ENCODE measurements at places on chromosomes 4 and X.

DNA sequence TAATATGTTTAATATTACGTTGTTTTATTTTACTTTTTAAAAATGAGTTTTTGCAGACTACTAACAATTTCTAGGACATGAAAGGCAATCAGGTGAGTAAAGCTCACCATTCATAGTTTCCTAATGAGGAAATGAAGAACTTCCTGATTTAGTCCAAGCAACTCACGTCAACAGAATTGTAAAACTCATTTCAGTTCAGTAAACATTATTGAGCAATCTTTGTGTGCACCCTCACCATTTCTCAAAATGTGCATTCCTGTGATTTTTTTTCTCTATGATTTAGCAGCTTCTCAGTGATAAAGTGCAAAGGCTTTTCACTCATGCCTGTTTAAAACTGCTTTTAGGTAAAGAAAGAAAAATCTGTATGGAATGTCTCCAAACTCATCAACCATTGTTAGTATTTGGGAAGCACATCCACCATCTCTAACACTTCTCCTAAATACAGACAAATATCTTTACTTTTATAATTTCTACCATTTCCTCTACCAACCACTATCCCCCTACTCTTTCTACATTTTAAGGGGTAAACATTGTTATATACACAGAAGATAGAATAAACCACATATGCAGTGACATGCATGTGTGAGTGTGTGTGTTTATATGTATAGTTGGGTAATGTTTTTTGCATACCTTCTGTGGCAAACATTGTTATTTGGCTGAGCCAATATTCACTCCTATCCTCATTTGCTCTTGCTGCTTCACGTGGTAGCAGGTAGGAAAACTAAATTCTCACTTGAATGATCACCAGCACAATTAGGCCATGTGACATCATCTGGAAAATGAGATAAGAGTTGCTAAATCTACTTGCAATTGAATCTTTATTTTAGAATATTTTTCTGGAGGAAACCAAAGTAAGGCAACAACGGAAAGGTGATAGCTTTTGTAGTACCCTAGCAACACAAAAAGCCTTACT, 54.7 kb upstream of the PRDM8 start:
- DNase-seq: no peak

DNA sequence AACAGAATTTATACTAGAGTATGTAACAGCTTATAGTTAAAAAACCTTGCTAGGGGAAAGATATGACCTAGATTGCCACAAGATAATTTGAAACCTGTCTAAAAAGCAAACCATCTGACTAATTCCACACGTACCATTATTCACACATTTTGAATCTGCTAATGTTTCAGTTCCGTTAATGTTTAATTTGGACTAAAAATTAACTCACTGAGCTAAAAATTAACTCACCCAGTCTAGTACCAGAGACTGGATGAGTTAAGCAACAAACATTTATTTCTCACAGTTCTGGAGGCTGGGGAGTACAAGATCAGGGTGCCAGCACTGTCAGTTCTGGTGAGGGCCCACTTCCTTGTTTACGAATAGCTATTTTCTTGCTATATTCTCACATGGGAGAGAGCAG, 231.5 kb upstream of the DIAPH2 start:
- DNase-seq: no peak

- peak; percentile 18 for DNase-seq
Observed at GRCh38 chrX:43898406-43899035, 16.3 kb upstream of the MAOB start.

DNA sequence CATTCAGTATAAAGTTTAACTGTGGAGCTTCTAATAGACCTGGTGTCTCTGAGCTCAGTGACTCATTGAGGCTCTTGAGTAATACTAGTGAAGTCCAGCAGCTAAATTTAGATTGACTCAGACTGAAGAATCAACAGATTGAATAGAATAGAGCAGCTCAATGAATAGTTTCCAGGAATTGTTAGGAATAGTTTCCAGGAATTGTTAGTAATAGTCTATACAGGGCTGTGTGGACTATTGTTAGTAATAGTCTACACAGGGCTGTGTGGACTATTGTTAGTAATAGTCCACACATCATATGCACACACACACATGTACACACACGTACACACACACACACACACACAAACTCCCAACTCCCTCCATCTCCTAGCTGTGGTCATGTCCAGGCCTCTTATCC, 3.0 kb downstream of the GIMD1 start:
- DNase-seq: no peak

DNA sequence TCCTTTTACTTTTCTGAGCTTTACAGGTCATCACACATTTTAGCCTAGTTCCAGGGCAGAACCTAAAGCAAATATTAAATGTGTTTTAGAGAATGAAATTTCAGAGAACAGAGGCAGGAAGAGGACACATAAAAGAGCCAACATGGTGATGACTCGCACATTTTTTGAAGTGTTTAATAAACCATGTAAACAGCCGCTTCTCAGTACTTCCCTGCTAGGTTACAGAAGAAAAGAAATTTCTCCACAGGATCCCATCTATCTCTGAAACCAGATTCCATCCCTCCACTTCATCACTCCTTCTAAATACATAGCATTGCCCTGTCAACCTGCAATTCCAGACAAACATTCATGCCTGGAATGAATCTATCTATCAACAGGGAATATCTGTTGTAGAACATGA, 949.5 kb upstream of the PCDH7 start:
- no peak for DNase-seq

- DNase-seq: peak; percentile 52
Observed at GRCh38 chr4:26083987-26084386, 170.0 kb downstream of the SMIM20 start.

GRCh38 chrX:71282514-71283402, 677 bp upstream of the NONO start:
- no peak for DNase-seq

DNA sequence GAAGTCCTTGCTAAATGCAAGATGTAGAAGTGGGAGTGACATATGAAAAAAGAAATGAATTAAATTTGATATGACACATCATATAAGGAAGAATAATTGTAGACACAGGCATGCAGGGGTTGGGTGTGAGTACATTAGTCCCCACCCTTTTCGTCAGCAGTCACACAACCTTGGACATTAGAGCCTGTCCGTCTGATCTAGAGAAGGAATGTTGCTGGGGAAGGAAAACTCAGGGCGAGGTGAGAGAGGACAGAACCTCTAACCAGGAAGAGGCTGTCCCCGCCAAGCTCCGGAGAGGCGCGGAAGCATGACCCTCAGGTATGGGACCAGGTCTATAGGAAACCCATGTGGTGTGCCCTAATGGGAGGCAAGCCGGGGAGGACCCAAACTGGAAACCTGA, 102.1 kb downstream of the RELL1 start:
- no peak for DNase-seq

DNA sequence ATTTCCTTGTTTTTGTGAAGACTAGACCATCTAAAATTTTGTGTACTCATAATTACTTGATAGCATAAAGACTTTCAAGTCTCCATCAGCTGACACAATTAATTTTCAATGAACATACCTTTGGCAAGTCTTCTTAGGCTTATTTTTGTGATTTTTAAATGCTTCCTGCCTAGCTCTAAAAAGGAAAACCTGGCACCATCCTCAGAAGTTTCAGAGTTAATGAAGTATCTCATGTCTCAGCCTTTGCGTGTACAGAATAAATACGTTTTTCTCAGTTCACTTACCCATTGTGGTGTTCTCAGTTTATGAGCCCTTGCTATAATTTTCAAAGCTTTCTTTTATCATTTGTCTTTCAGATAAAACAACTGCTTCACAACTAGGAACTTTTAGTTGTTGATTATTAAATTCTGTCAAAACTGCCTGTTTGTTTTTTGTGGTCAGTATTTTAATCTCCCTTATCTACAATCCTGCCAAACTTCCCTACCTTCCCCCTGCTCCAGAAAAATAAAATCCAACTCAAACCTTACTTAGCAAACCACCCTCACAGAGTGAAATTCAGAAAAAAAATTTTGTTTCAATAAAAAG, 21.6 kb downstream of the ADD1 start:
- no peak for DNase-seq

DNA sequence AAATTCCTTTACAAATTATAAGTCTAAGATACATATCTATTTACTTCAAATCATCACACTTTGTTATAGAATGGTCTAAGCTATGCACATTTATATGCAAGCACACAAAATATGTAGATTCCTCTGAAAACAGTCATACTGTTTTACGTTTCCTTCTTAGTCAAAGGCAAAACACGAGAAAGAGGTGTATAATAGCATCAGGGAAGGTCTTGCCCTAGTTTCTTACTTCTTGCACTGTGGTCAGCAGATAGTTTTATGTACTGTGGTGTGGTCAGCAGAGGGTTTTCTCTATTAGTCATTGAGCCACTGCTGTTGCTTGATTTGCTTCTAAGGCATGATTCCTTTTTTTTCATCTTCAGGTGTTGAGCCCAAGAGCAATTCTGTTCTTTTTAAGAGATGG, 117.7 kb downstream of the ADAM29 start:
- DNase-seq: no peak

DNA sequence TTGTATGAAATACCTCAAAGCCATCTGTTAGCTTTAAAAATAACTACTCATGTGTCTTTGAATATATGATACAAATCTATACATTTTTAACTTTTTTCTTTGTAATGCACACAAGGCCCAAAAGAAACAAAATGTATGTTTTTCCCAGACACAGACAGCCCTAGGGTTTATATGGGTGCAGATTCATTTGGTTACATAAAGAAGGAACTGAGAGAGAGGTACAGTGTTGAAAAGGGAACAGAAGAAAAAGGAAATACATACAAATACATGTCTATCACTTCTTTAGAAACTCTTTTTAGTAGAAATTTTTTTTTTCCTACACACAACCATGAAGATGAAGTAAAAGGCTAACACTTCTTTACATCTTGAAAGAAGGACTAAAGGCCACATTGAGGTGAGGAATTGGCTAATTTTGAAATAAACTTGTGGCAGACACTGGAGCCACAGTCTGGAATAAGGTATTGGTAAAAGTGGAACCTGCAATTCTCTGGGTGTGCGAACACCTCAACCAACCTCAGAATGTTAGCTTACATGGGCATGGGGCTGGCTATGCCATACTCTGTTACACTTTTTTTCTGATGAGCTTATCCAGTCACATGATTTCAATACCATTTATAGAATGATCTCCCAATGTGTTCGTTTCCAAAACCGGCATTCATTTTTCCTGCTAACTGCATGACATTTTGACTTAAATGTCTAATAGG, 67.9 kb downstream of the FAM47C start:
- no peak for DNase-seq

DNA sequence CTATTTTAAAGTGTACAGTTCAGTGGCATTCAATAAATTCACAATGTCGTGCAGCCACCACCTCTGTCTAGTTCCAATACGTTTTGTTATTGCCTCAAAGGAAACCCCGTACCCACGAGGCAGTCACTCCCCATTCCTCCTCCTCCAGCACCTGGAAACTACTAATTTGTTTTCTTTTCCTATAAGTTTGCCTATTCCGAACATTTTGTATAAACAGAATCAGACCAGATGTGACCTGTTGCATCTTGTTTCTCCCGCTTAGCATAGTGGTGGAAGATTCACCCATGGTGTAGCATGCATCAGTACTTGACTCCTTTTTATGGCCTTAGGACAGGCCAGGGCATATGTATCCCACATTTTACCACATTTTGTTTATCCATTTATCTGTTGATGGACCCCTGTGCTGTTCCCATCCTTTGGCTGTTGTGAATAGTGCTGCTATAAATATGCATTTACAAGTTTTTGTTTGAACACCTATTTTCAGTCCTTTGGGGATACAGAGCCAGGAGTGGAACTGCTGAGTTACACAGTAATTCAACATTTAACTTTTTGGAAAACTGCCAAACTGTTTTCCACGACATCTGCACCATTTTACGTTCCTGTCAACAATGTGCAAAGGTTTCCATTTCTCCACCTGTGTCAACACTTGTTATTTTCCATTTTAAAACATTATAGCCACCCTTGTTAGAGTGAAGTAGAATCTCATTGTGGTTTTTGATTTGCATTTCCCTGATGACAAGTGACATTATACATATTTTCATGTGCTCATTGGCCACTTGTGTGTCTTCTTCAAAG, 57.8 kb upstream of the STX18 start:
- no peak for DNase-seq

DNA sequence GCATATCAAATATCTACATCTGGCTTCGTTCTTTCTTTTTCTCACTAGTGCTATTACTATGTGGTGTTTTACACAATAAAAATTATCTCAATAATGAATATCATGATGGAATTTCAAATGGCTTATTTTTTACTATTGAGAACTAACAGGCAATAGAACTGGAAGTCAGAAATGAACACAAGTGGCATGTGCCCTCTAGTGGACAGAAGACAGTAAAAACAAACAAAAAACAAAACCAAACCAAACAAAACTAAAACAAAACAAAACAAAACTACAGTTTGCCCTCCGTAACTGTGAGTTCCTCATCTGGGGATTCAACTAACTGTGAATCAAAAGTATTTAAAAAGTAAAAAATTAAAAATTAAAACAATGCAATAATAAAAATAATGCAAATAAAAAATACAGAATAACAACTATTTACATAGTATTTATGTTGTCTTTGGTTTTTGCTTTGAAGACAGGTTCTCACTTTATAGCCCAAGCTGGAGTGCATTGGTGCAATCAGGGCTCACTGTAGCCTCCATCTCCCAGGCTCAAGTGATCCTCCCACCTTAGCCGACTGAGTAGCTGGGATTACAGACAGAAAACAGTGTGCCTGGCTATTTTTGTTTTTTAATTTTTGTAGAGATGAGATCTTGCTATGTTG, 195.6 kb upstream of the TACR3 start:
- DNase-seq: no peak

DNA sequence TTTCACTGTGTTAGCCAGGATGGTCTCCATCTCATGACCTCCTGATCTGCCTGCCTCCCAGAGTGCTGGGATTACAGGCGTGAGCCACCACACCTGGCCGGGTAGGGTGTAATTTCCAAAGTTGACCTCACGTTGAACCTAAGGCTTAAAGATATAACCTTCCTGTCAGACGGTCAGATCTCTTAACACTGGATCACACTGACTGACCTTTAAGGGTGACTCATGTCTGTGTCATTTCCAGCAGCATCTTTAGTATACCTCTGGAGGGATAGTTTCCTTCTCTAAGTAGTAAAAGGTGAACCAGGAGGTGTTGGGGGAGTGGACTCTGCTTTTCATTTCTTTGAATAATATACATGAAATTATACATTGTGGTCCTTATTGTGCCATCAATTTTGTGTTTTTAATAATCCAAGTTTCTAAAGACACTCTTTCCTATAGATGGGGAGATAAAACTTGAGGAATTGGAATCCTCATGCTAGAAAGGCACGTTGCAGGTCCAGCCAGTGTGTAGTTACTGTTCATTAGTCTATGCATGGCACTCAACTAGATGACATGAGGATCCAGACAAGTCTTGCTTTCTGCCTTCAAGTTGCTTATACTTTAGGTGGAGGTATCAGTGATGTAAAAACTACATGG, 45.7 kb downstream of the ARHGAP10 start:
- no peak for DNase-seq

- no peak for DNase-seq
Observed at GRCh38 chr4:2078584-2078983, 19.5 kb downstream of the NAT8L start.

DNA sequence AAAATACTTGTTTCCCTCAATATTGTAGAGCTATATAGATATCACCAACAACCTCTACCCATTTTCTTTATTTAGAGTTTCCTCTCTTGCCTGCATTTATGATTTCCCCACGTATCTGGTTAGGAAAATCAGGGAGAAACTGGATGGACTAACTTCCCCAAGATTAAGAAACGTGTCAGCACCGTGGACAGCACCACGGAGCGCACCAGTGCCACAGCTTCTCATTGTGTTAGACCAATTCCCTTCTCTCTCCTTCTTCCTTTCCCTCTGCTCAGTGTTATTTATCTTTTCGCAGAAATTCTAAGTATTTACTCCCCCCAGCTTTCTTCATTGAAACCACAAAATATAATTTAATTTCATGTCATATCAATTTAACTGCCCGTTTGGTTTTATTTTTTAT, 568.6 kb upstream of the BOD1L1 start:
- DNase-seq: no peak
